ENCODE measurements at places on chromosomes 1 and 21.

DNA sequence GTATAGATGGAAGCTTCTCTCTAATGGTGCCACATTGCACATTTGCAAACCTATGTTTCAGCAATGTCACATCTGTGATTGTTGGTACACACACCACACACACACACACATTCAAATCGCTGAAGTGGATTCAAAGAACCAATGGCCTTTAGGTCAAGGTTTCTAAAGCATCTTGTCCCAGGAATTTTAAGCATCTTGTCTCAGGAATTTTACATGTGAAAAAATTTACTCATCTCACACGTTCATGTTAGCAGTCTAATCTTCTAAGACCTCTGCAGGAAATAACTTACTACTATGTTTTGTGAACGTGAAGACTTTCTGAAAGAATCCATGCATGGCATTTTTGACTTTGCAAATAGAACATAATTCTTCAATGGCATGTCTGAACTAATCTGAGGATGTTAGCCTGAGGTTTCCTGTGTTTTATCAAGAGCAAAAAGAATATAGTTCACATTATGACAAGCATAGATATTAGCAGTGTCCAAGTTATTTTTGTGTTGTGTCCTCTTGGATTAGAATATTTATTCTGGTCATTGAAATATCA lies 125.1 kb downstream of the CYYR1 start:
- no peak for DNase-seq

- peak; percentile 43 for DNase-seq
These were observed 35.6 kb upstream of the RNPC3 start for GRCh38 chr1:103489935-103490334.

GRCh38 chr1:28905921-28906666 lies 8.3 kb upstream of the EPB41 start:
- DNase-seq: no peak

GRCh38 chr1:42692911-42693310 lies 10.7 kb downstream of the YBX1 start:
- DNase-seq: no peak

GRCh38 chr1:201481761-201482493 lies 12.9 kb upstream of the PHLDA3 start:
- DNase-seq: peak; percentile 91

Measured in hepatocyte (in vitro differentiated cells).